ENCODE measurements at places on chromosomes 7 and 10. TPM values are rescaled to one million over a fixed set of nuclear protein-coding genes. Genes with fewer than 3 reads are reported as not detected.

Gene AZGP1
- 0.89 TPM for total RNA-seq

DNA sequence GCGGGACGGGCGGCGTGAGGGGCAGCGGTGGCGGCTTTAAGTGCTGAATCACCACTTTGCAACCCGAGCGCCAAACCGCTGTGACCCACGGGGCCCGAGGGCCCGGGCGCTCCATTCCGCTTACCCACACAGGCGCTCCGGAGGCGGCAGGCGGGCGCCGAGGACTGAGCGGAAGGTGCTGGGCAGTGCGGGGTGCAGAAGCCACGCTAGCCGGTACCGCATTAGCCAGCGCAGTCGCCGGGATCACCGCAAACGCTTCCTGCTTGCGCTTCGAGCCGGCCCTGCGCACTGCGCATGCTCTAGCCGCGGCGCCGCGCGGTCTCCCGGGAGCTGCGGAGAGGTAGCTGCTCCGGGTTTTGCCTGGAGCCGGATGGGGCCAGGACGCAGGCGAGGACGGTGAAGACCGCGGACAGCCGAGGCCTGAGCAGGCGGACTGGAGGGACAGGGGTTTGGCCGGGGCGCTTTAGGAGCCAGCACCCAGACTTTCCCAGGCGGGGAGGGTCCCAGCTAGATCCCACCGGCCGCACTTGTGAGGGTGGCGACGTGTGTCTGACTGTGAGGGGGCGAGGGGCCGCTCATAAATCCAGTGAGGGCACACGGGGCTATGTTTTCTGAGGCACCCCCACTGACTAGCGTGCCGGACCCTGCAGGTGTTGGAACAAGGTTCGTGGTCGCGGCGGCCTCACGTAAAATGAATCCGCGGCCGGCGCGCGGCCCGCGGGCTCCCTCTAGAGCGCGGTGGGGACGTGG lies at the start of gene IDE:
TSS of gene IDE (minus strand) at position 296 of the 750 bp plus-strand sequence. CDS start at position 222, 74 bp downstream.
- H3K4me3 ChIP-seq = peak within 1 kb of the TSS; percentile 90
- DNase-seq = peak; percentile 70
- no peaks in the 10 kb centered on the region for H3K36me3 ChIP-seq
- H3K27me3 ChIP-seq = no peaks in the 10 kb centered on the region
- peaks cover 6% of the 10 kb centered on the region for H3K4me1 ChIP-seq

DNA sequence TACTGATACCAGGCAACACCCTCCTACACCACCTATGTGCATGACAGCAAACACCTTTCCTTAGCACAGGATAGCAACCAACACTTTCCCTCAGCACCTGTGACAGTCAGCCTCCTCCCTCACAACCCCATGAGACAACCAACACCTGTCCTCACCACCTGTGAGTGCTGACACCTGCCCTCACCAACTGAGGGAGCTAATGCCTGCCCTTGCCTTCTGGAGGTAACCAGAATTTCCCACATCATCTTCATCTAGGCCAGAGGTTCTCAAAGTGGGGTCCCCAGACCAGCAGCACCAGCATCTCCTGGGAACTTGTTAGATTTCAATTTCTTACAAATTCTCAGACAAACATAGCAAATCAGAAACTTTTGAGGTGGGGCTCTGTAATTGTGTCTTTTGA lies 112.5 kb downstream of the GRID1 start:
- DNase-seq = no peak
- no peak overlapping the region for H3K27ac ChIP-seq
- no peaks in the 10 kb centered on the region for H3K36me3 ChIP-seq
- peaks cover 21% of the 10 kb centered on the region for H3K27me3 ChIP-seq
- no peaks in the 10 kb centered on the region for H3K4me1 ChIP-seq
- H3K4me3 ChIP-seq = no peak overlapping the region

- no peaks in the 10 kb centered on the region for H3K36me3 ChIP-seq
- peaks cover 2% of the 10 kb centered on the region for H3K27me3 ChIP-seq
- no peak for DNase-seq
- peak within 1 kb of the TSS; percentile 68 for H3K4me3 ChIP-seq
These were observed at the start of gene COL1A2 for GRCh38 chr7:94394437-94395140. Gene COL1A2 (plus strand): TSS chr7:94394895. CDS start chr7:94395032, 137 bp downstream.

GRCh38 chr7:104982308-104983075 lies 31.5 kb upstream of the KMT2E start:
- peaks cover 25% of the 10 kb centered on the region for H3K4me1 ChIP-seq
- no peaks in the 10 kb centered on the region for H3K27me3 ChIP-seq
- H3K4me3 ChIP-seq = no peak overlapping the region
- no peaks in the 10 kb centered on the region for H3K36me3 ChIP-seq

- no peaks in the 10 kb centered on the region for H3K27me3 ChIP-seq
- no peak for DNase-seq
- H3K4me3 ChIP-seq = no peak overlapping the region
These were observed 93.2 kb downstream of the ADK start for GRCh38 chr10:74244097-74244685.

Data from T-cell (primary cell).